Small intestine (tissue), 16 donors: ENCODE measurements at places on chromosomes 16 and 17. TPM values are rescaled to one million over a fixed set of nuclear protein-coding genes. Genes with fewer than 3 reads are reported as not detected.

Gene NUDT21
- 52.4 TPM for polyA plus RNA-seq

Gene FBXL16
- polyA plus RNA-seq: 1.0 TPM

Gene KRT32
- not detected for polyA plus RNA-seq

Gene TBC1D3I
- not detected for polyA plus RNA-seq

Gene KRTAP16-1
- polyA plus RNA-seq: not detected

Gene PTGES3L
- polyA plus RNA-seq: 0.67 TPM

Gene MEOX1
- not detected for polyA plus RNA-seq

Gene SLC26A11
- 8.1 TPM for polyA plus RNA-seq

Gene TPSG1
- 9.2 TPM for polyA plus RNA-seq

Gene GPRC5C
- 44.7 TPM for polyA plus RNA-seq

Gene PRSS8
- 393 TPM for polyA plus RNA-seq

Gene NAGS
- polyA plus RNA-seq: 16.8 TPM

Gene RAMP2
- polyA plus RNA-seq: 1.1 TPM

Gene CD300C
- polyA plus RNA-seq: 1.1 TPM

Gene EVPLL
- polyA plus RNA-seq: 0.67 TPM

Gene RAPGEFL1
- polyA plus RNA-seq: 37.2 TPM

Gene ABCA8
- not detected for polyA plus RNA-seq

Gene HAS3
- 0.67 TPM for polyA plus RNA-seq

Gene LDAF1
- polyA plus RNA-seq: 9.2 TPM

Gene OSGIN1
- polyA plus RNA-seq: 64.6 TPM

Gene PPL
- polyA plus RNA-seq: 11.1 TPM

Gene PIK3R5
- polyA plus RNA-seq: 1.3 TPM

Gene KRT40
- not detected for polyA plus RNA-seq

Gene HS3ST3A1
- polyA plus RNA-seq: not detected

Gene TEPSIN
- polyA plus RNA-seq: 89.9 TPM

Gene TBC1D28
- not detected for polyA plus RNA-seq

Gene CMC2
- 121 TPM for polyA plus RNA-seq
